Fibroblast of skin of scalp (primary cell): ENCODE measurements at places on chromosomes 1 and 21.

DNA sequence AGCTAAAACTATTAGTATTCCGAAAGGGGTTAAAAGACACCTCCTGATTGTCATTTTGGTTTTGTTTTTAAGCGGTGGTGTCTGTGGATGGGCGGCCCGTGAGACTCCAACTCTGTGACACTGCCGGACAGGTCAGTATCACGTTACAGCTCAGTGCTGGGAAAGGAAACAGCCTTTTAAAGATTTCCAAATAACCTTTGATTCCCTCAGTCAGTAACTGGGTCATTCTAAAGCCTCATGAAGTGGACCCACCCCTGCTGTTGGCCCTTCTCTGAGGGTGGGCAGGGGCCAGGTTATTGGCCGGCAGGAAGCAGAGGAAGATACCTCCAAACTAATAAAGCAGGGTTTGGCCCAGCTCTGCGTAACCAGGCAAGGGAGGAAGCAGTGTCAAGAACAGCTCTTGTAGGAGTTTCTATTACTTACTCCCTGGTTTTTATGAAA, 2.3 kb downstream of the RHOU start:
- DNase-seq: no peak

DNA sequence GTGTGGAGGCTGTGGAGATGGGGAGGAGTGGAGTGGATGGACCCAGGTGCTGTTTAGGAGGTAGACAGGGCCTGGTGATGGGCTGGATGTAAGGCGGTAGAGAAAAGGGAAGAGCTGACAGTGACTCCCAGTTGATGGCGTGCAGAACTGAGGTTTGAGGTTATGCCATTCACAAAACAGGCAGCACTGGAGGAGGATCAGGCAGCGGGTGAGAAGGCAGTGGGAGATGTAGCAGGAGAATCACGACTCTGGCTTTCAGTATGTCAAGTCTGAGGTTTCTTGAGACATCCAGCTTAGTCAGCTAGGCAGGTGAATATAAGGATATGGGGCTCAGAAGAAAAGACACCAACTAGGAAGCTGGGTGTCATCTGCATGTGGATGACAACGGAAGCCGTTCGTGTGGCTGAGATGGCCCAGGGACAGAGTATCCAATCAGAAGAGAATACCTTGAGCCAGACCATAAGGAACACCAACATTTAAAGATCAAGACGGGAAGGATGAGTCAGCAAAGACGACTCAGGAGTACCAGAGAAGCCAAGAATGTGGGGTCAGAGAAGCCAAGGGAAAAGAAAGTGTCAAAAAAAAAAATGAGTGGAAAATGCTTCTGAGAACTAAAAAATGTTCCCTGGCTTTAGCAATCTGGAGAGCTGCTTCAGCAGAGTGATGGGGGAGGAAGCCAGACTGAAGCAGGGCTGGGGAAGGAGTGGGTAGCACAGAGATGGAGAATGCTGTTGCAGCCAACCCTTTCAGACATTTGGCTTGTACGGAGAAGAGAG, 15.2 kb downstream of the LRRN2 start:
- DNase-seq: peak; percentile 60

- DNase-seq: no peak
These were observed 532 bp upstream of the FAM177B start for GRCh38 chr1:222736470-222736869.

DNA sequence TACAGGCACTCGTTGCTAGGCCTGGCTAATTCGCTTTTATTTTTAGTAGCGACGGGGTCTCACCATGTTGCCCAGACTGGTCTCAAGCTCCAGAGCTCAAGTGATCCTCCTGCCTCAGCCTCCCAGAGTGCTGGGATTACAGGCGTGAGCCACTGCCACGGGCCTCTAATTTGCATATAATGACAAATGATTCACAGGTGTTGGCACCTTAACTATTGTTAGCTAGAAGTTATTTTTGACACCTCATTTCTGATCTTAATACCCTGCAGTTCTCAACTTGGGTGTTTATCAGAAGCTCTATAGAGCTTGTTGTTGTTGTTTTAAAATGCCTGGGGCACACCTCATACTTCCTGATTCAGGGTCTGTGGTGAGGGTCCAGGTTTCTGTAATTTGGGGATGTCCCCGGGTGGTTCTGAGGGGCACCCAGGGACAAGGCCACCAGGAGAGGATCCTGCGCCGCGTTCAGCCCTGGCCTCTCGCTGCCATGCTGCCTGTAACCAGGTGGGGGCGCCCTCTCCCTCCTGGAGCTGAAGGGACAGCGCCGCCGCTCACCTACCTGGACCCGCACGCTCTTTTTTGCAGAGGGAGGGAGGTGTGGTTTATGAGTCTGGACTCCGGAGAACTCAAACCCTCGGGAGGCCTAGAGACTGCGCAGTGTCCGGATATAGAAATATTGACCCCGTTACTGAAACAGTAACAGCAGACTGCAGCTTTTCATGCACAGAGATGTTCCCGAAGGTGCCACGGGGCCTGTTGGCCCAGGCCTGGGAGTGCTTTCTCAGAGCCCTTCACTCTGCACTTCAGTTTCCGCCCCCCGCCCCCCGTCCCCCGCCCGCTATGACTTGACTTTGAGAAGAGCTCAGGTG, 23.0 kb upstream of the NEK2 start:
- DNase-seq: peak; percentile 54
